NCI-H1694 treated with DMSO at 0.1 percent for 48 hours (cell line): ENCODE measurements at places on chromosomes 16 and 17.

DNA sequence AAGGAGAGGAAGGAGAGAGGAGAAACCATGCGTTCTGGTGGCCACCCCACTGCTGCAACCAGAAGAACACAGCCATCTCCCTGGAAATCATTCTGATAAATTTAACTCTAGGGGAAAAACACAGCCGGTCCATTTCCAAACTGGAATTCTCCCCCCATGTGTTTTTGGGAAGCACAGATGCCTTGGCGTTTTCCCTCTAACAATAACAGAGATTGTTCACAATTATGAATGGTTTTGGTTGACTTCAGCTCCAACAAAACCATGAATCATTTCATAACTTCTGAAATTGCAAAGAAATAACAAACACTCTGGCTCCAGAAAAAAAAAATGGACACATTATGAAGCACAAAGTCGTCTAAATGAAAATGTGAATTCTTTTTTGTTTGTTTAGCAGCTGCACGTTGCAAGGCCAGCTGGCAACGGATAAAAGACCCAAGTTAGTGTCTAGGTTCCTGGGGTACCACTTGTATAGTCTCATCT is 46.2 kb downstream of the GNAO1 start:
- DNase-seq = no peak

- peak; percentile 46 for DNase-seq
Observed at GRCh38 chr17:38558728-38559050, 47.1 kb downstream of the SRCIN1 start.

DNA sequence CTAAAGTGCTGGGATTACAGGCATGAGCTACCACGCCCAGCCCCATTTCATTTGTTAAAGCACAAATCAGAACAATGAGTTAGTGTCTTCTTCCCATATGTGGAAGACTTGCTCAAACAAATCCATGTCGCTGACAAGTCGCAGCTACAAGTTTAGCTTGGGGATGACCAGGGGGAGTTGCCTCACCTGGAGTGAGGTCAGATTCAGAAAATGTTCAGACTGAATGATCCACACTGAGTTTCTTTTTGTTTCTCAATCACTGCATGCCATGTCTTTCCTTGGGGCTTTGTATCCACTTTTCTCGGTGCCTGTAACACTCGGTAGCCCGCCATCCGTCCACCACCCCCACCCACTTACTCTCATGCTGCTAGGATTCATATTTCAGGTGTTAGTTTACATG is 437.3 kb upstream of the DYNLRB2 start:
- no peak for DNase-seq

DNA sequence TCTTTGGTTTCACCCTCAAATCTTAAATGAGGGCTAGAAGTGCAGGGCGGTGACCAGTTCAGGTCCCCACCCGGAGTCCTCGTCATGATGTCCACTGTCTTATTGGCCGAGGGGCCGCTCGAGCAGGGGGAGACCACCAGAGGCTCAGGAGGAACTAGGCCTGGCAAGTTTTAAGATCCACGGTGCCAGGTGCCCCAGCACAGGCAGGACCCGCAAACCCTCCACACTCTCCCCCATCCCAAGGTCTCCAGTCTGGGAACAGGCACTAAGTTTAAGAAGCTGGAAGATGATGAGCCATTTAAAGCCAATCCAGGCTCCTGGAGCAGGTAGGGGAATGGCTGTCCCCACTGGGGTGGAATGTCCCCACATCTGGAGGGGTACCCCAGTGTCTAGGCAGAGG is 4.1 kb downstream of the DLX3 start:
- no peak for DNase-seq

- no peak for DNase-seq
Observed at GRCh38 chr17:36750316-36750885, 149.0 kb downstream of the MRM1 start.

- DNase-seq = no peak
Observed at GRCh38 chr16:49620869-49621240, 235.1 kb downstream of the ZNF423 start.

GRCh38 chr16:56447286-56447685 is 3.8 kb downstream of the NUDT21 start:
- DNase-seq = no peak

GRCh38 chr17:75267411-75268232 is 3.4 kb downstream of the MIF4GD start:
- no peak for DNase-seq

GRCh38 chr17:73802314-73802713 is 158.1 kb upstream of the SDK2 start:
- DNase-seq = no peak

DNA sequence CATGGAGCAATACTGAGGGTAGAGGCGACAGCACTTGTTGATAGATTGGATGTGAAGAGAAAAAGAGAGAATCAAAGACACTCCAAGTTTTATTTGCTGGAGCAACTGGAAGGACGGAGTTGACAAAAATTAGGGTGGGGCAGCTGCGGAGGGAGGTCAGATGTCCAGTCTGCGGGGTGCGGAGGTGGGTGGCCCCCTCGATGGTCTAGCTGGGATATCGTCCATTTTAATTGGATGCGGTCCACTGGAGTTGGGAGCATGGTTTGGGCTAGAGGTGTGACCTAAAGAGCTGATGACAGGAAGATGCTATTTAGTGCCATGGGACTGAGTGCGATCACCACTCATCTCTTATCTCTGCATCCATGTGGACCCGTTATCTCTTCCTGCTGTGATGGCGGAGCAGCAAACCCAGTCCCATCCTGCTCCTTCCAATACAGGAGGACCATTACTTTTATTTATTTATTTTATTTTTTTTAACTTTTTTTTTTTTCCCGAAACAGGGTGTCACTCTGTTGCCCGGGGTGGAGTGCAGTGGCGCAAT is 48.3 kb upstream of the CBX4 start:
- DNase-seq = no peak

DNA sequence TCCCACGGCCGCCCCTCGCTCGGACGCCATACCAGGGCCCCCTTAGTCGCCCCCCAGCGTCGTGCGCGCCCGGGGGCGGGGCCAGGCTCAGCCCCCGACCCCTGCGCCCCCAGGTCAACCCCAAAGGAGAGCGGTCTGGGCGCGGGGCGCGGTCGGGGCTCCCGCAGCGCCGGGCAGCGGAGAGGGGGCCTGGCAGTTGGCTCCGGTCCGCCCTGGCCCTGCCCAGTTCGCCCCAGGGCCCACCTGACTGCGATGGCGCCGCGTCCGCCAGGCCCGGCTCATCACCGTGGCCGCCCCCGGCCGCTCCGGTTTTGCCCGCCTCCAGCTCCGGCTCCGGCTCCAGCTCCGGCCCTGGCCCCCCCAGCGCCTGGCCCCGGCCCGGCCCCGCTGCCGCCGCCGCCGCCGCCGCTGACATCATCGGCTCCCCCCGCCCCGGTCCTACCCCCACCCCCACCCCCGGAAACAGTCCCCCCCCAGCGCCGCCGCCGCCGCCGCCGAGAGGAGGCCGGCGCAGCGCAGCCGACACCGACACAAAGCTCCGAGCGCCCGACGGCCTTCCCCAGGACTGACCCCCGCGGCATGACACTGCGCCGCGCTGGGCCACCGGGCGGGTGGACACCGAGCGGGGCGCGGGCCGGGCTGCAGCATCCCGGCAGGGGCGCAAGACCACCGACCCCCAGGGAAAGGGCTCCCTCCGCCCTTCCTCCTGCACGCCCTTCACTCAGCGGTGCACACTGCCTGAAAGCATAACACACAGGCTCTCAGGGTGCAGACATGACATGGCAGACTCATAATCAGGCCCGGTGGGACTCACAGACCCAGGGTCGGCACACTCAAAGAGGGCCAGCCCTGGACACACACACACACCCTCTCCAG is at the start of gene ZBTB4:
ZBTB4 (minus strand) TSS at position 419 of the 876 bp plus-strand sequence. CDS start 12,830 bp downstream, outside the sequence.
- DNase-seq = peak; percentile 21

GRCh38 chr16:47888142-47888541 is 267.7 kb downstream of the ABCC12 start:
- DNase-seq = no peak

GRCh38 chr17:16381496-16381820 is 567 bp downstream of the UBB start:
- DNase-seq = no peak

GRCh38 chr17:77476931-77477805 is 336.4 kb downstream of the SEC14L1 start:
- peak; percentile 44 for DNase-seq

DNA sequence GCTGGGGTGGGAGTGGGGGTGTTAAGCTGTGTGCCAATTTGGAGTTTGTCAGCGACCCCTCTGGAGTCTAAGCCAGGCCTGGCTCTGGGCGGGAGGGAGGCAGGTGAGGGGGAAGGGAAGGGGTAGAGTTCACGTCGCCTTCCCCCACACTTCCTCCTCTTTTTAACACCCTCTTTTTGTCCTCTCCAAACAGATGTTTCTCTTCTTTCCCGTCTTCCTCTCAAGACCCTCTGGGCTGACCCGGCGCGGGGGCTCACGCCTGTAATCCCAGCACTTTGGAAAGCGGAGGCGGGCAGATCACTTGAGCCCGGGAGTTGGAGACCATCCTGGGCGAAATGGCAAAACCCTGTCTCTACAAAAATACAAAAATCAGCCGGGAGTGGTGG is 3.3 kb downstream of the HOXB1 start:
- DNase-seq = no peak

- no peak for DNase-seq
Observed at GRCh38 chr16:31250782-31251384, 8.9 kb upstream of the ITGAM start.

GRCh38 chr17:46915596-46915995 is 7.4 kb upstream of the GOSR2 start:
- no peak for DNase-seq

DNA sequence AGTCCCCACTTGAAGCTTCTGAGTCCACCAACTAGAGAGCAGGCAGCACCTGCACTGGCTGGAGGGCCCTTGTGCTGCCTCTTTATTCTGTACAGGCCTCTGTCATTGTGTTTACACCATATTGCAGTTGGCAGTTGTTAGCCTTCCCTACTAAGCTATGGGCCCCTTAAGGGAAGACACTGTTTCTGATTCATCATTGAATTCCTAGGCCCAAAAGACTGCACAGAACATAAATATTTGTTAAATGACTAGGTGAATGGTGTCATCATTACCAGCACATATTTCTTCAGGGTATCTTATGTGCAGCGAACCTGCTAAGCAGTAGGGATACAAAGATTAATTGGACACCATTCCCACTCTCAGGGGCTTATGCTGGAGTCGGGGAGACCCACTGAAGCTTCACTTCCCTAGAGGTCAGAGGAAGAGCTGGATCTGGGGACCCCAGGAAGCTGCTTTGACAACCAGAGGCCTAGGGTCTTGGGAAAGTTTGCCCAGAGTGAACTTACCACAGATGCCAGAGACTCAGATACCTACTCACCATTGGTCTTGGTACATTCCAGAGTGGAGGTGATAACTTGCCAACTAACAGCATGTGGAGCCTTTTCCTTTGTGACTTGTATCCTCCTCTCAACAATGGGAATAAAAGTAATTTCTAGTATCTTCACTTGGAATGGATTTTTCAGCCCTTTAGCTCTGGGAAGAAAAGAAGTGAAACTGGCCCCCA is 28.7 kb upstream of the DDX52 start:
- no peak for DNase-seq

DNA sequence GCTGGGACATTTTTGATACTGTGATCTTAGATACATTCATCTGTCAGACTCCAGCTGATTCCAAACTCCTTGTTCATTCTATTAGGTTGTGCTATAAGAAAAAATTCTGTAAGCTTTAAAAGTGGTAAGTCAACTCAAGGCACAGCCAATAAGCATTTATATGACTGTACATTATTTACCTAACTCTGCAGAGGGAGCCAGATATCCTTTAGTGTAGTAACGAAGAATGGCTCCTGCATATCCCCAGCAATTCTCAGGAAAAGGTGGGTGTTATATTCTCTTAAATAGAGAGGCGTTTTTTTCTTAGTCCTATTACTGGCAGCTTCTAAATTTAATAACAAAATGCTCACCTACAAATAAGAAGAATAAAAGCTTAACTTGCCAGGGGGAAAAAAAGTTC is 374.3 kb upstream of the GOT2 start:
- DNase-seq = no peak

- no peak for DNase-seq
Observed at GRCh38 chr16:80601182-80601581, 60.4 kb downstream of the DYNLRB2 start.

- no peak for DNase-seq
Observed at GRCh38 chr16:67537270-67537635, 8.6 kb downstream of the RIPOR1 start.

DNA sequence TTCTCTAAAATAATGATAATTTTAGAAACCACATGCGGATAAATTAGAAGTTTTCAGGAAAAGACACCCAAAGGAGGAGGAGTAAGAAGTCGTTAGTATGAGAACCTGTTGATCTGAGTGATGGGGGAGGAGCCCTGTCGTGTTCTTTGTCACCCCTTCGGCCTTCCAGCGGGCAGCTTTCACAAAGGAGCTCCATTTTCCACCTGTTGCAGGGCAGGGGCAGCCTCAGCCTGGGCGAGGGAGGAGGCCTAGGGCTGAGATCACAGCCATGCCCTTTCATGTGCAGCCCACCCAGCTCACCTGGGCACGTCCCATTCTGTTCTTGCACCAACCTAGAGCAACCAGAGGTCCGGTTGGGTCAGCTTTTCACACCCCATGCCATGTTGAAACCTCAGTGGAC is 5.3 kb downstream of the DUSP14 start:
- no peak for DNase-seq

GRCh38 chr17:47945529-47946508 is 4.4 kb downstream of the PNPO start:
- no peak for DNase-seq

GRCh38 chr16:35146723-35147458 is 1687.5 kb downstream of the TP53TG3F start:
- no peak for DNase-seq

- no peak for DNase-seq
Observed at GRCh38 chr16:89039756-89040155, 53.9 kb upstream of the ACSF3 start.

DNA sequence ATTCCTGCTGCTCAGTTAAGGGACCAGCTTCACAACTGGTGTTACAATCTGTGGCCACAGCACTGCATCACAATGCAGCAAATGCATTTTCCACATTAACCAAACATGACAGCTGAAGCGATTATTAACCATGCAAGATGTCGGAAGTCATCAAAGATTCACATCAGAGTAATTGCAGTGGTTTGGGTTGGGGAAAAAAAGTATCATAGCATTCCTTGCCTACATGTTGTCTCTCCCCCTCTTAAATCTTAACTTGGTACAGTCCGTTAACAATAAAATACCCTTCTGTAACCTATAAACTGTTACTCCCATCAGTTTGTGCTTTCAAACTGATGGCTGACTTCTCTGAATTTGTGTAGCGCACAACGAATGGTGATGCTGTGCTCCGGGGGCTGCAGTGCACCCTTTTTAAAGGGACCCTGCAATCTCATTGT is 51.6 kb downstream of the NUP93 start:
- peak; percentile 37 for DNase-seq
